Left renal cortex interstitium (tissue), 4 donors: ENCODE measurements at places on chromosomes 3 and 15. TPM values are rescaled to one million over a fixed set of nuclear protein-coding genes. Genes with fewer than 3 reads are reported as not detected.

The MAPKAPK3 gene
- polyA plus RNA-seq: 63.3 TPM

The CPNE9 gene
- 0.14 TPM for polyA plus RNA-seq

The WNT5A gene
- polyA plus RNA-seq: 42.8 TPM

The GOLGA8T gene
- 1.4 TPM for polyA plus RNA-seq

The NRG4 gene
- 6.2 TPM for polyA plus RNA-seq

The LRRN1 gene
- polyA plus RNA-seq: 15.5 TPM

The SYNPR gene
- polyA plus RNA-seq: not detected

The STRIT1 gene
- polyA plus RNA-seq: 3.7 TPM

The PPP2R3A gene
- polyA plus RNA-seq: 19.5 TPM

The TIGIT gene
- 0.10 TPM for polyA plus RNA-seq
